SW 1271 (cell line): ENCODE measurements at places on chromosomes 12 and 14.

GRCh38 chr12:112322441-112322840 is 59.8 kb downstream of the HECTD4 start:
- DNase-seq = no peak

DNA sequence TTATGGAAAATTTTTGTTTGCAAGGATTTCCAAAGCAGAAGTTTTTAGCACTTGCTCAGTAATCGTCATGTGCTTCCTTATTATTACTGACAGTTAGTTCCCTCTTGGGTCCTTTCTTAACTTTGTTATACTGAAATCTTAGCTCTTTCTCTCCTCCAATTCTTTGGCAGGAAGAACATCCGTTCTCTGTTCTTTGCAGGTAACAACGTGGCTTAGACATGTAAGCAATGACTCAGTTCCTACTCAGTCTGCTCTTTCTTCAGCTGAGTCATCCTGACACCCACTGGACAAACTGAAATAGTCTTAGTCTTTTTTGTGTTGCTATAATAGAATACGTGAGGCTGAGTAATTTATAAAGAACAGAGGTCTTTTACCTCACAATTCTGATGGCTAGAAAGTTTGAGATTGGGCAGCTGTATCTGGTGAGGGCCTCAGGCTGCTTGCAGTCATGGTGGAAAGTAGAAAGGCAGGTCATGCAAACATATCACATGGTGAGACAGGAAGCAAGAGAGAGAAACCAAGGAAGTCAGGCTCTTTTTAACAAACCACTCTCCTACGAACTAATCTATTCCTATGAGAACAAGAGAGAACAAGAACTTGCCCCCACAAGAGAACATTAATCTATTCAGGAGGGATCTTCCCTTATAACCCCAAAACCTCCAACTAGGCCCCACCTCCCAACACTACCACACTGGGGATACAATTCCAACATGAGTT is 49.2 kb downstream of the TESPA1 start:
- peak; percentile 69 for DNase-seq

GRCh38 chr14:75144944-75145343 is 18.1 kb upstream of the NEK9 start:
- DNase-seq = no peak

DNA sequence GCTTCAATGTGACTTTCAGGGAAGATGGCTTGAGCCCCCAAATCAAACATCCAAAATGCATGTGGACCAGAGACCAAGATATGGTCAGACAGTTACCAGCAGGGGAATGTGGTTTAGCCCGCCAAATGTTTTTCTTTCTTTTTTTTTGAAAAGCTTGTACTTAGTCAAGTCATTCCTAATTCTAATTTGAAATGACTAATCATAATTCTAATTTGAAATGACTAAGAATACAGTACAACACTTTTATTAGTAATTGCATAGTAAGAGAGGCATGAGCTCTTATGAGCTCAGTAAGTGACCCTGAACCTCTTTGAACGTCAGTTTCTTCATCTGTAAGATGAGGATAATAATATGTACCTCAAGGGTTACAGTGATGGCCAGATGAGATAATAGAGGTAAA is 72.4 kb downstream of the HECTD4 start:
- no peak for DNase-seq

DNA sequence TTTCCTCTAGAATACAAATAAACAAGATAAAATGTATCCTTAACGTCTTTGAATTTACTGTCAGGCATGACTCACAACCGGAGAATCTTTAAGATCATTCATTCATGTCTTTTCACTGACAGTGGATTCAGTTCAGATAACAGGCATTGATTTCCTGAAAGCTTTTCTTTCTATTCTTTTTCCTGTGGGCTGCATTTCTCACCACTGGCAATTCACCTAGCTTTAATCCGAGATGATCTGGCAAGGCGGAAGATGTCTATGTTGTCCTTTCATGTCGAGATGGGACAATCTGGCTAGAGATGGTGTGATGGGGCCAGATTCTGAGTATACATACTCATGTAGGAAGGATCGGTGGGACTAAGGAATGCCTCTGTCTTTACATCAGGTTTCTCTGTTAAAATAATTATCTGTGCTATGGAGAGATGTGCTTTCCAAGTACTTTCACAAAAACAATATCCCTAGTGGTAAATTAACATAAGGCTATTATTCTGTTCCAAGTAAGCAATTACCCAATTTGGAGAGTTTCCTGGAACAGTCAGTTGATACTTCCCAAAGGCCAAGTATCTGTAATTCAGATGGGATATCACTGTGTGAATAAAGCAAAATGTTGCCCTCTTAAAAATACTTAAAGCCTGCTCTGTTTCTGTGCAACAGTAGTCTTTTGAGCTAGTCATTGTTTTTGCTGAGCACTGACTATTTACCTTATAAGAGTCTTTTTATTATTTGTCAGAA is 17.8 kb downstream of the ACSS3 start:
- DNase-seq = no peak

GRCh38 chr14:68391311-68392014 is 401.4 kb downstream of the ZFP36L1 start:
- DNase-seq = no peak

GRCh38 chr12:123516216-123516780 is 17.2 kb downstream of the RILPL1 start:
- DNase-seq = no peak

- DNase-seq = no peak
Measured at GRCh38 chr12:74620921-74621320, 83.3 kb downstream of the ATXN7L3B start.

- DNase-seq = no peak
Measured at GRCh38 chr14:65972891-65973290, 513.3 kb upstream of the CCDC196 start.

DNA sequence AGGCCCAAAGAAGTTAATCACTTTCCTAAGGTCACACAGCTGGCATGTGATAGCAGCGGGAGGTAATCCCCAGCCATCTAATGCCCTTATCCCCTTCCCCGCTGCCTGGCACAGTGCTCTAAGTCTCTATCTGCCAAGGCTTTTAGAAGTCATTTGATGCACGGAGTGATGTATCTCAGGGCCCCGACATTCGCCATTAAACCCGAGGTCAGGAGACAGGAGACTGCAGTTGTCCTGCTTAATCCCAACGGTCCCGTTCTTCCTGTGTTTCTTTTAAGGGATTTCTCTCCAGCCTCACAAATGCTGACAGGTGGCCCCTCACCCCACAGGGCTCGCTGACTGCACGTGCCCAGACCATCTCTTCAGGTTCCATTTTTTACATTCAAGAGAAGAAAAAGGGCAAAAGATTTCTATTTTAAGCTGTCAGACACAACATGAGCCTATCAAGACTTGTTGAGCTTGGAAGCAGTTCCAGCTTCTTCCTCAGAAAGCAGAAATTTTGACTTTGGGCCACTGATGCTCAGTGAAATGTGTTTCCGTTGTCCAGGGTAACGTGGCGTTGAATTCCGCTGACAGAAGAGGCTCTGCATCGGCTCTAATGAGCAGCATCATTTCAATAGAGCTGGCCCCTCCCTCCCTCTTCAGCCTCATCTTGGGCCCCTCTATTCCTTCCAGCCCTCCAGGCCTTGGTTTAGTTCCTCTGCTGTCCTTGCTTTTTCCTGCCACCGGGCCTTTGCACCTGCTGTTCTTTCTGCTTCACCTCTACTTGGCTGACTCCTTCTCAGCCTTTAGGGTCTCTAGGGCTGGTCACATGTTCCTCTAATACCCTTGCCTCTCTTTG is 171.5 kb downstream of the CHST11 start:
- no peak for DNase-seq

- no peak for DNase-seq
Measured at GRCh38 chr14:95811813-95812212, 64.8 kb upstream of the TUNAR start.

GRCh38 chr12:47970843-47971242 is 7.4 kb downstream of the TMEM106C start:
- no peak for DNase-seq

DNA sequence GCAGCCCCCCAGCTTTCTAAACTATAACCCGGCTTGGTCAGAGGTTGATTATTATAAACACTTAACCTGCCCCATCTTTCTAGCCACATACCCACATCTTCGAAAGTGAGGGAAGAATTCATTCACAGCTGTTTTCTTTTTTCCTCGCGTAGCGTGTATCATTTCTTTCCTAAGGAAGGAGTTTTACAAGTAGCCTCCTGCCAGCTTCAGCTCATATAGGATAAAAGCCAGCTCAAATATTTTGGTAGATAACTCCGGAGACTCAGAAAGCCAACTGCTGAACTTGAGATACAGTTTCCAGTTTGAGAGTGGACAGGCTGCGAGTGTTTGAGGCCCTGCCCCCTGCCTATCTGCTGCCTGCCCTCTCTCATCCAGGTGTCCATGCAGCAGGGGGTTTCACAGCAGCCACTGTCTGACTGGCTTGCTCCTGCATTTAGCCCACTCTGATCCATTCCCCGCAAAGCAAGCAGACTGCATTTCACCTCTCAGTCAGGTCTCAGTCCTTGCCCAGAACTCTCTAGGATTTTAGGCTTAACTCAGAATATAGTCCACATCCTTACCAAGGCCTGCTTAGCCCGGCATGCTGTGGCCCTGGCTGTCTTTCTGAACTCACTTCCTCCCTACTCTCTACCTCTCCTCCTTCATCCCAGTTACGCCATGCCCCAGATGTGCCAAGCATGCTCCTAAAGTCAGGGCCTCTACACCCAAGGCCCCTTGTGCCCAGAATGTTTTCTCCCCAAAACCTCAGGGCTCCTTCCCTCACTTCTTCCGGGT is 46.9 kb downstream of the EVL start:
- no peak for DNase-seq

- DNase-seq = no peak
Measured at GRCh38 chr12:1747609-1748008, 56.7 kb downstream of the ADIPOR2 start.

- DNase-seq = no peak
Measured at GRCh38 chr12:105378911-105379310, 48.4 kb downstream of the C12orf75 start.

- DNase-seq = no peak
Measured at GRCh38 chr12:116552773-116553373, 6.3 kb upstream of the MAP1LC3B2 start.

DNA sequence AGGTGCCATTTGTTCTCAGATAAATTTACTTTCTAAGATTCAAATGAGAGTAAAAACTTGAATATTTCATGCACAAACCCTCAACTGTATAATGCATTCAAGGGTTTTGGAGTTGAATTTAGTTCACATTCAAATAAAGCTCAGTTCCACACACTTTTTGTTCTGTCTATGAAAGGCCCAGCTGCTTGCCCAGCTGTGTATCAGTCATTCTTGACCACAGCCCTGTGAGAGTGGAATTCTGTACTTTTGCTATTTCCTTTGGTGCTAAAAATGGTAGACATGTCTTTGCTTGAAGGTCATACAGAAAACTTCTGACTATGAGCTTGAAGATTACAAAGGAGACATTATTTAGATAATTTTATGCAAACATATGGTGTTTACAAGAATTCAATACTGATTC is 110.4 kb downstream of the KCNC2 start:
- DNase-seq = no peak

DNA sequence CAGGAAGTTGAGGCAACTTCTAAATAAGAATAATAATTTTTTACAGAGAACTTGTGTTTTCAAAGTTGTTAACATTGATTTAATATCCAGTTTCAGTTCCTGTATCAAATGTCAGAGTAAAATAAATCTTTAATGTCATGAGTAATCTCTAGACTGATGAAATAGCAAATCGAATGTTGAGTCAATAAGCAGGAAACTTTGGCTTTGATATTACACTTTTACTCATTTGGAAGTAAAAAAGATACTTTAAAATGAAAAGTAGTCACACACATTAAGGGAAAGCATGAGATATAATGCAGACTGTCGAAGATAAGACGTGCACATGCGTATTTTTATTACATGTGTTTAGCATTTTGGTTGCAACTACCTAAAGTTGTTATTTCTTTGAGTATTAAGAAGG is 78.2 kb upstream of the PTGDR start:
- DNase-seq = no peak

DNA sequence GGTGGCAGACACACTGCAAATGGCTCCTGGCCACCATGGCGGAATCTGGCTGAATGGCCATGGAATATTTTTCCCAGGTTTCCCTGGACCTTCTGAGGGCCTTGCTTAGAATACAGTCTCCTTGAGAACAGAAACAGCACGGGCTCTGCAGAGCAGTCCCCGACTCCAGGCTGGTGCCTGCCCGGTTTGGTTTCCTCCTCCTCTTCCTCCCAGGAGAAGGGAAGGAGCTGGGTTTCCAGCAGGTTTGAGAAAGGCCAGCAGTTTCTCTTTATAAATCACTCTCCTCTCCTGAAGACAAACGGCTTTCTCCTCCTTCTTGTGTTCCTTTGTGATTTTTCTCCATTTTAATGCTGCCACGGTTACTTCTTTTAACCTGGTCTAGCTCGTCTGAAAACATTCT is 106.8 kb upstream of the RFLNA start:
- no peak for DNase-seq

DNA sequence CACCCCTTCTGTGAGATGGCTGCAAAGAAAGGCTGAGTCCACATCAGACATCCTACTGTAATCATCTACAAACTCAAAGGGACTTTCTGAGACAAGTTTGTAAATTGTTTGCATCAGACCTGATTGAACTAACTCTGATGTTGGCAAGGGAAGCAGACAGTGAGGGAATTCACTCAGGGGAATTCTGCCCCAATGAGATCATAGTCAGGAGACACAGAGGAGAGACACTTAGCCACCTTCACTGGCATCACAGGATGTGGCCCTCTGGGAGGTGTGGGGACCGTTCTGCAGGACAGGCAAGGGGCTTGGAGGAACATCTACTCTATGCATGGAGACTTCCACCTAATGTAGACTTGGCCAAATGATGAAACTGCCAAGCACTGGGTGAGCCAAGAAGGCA is 70.7 kb upstream of the DDX11 start:
- DNase-seq = no peak

DNA sequence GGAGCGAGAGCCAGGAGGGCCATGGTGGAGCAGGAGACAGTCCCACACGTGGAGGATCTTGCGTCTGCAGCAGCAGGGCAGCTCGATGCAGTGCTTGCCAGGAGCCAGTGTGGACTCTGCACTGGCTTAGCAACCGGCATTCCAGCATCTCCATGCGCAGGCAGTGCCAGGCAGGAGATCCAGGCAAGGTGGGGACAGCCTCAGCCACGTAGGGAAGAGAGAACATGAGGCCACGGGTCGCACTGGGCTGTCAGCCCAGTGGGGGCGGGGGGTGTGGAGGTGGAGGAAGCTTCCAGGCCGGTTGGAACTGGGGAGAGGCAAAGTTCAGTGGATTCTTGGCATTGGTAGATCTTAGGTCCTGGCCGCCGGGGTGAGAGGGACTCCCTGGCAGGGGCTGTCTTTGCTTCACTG is 121.0 kb upstream of the EVL start:
- no peak for DNase-seq

GRCh38 chr14:97554597-97554996 is 757.4 kb downstream of the VRK1 start:
- DNase-seq = no peak

DNA sequence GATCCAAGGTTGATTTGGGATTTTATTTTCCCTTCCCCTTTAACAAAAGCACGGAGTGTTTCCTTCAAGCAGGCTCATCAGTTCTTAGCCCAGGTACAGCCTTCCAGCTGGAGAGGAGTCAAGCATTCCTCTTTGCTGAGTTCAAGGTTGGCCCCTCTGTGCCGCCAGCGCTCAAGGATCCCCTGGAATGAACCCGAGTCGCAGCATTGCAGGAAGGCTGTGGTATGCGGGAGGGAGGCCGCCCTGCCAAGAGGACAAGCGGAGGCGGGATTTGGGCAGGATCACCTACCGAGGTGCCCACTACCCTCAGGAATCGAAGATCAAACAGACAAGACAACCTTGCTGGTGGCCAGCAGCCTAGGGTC is 53.9 kb upstream of the NCOR2 start:
- DNase-seq = no peak
